Stimulated activated CD8-positive, alpha-beta memory T cell treated with anti-CD3 and anti-CD28 coated beads, Interleukin-2, amount 100 ng/mL, for 1 hour (primary cell): ENCODE measurements at places on chromosomes 2 and 18.

DNA sequence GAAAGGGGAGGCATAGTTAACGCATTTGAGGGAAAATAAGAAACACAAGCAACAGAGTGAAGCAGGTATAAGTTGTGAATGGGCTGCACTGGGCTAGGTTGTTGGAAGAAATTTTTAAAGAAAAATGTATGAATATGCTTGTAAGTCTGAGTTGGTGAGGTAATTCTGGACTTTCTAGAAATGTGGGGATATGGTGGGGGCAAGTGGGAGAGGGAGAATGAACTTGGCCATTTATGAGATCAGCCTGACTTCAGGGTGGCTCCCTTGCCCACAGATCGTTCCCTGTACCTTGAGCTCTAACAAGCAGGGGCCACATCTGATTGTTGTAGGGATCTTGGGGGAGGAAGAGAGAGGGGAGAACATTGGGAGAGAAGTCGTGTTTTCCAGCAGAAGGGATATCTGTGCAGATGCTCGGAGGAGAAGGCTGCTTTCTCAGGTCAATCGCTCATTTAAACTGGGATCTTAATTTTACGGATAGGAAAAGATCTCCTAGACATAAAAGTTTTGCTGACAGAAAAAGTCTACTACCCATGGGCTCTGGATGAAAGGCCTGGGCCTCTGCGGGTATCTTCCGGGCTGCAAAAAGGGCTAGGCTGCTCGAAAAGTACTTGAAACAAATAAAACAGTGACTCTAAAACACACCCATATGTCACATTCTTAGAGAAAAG is 42.5 kb upstream of the FZD5 start:
- DNase-seq = no peak

DNA sequence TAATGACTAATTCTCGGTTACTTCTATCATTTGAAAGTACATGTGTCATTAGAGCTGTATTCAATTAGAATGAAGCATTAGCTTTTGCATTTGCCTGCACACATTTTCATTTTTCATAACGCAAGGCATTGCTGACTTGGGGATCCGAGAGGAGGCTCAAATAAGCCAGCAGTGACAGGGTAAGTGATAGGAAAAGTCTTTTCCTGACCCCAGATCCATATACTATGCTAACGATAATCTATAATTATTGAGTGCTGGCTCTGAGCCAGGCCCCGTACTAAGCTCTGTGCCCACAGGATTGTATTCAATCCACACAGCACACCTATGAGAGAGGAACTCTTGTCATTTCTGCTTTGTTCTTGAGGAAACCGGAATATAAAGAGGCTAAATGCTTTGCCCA is 168.2 kb downstream of the VWC2L start:
- DNase-seq = no peak

DNA sequence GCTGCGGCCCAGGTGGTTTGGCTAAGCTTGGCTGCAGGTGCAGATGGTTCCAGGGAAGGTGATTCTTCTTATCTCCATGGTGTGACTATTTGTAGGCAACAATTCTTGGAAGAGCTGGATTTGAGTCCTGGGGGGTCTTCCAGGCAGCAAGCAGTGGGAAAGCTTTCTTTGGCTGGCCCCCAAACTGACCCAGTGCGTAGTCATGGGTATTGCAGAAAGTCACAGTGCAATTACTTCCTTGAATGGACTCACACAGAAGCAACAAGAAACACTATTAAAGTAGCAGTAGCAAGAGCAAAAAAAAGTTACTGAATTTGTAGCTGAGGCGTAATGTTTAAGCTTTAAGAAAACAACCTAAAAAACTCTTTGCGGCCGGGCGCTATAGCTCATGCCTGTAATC is 293.6 kb upstream of the ATP5MC3 start:
- DNase-seq = no peak

GRCh38 chr2:3301001-3301400 is 76.6 kb downstream of the EIPR1 start:
- no peak for DNase-seq

DNA sequence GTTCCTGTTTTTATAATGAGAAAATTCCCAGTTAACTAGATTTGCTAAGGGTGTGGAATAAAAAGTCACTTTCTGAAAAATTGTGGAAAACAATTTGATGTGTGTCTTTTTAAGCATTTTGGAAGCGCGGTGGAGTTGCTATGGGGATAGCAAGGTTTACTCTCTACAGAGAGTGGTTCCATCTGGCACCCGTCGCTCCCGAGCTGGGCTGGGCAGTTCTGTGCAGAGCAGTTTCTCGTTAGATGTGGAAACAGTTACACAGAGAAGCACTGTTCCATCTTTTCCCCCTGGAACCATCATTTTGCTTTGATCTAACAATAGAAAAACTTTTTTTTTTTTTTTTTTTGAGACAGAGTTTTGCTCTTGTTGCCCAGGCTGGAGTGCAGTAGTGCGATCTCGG is 17.4 kb downstream of the LDLRAD4 start:
- DNase-seq = no peak

GRCh38 chr18:6009756-6010155 is 114.4 kb upstream of the TMEM200C start:
- DNase-seq = no peak

DNA sequence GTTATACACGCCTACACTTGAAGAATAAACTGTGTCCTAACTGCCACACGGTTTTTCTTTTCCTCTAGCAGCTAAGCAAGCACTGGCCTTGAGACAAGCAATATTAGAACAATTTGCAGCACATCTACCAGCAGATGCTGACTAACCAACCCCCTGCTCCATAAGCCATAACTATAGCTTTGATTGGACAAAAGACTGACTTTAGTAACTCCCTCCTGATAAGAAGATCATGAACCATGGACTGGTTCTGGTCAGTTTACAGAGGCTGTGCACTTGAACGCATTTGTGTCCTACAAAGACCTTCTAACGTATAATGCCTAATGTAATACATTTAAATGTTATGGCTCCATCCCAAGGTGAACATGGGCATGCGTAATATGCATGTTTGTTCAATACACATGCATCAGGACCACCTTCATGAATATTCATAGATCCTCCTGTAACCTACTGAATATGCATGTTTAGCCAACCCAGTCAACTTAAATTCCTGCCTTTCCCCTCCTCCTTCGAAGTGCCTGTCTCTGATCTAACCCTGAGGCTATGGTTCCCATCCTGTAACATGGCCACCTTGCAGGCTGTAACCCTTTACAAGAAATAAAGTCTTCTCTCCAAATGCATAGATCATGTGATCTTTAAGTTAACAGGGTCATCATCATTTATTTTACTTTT is 26.5 kb downstream of the SLC4A5 start:
- DNase-seq = no peak

GRCh38 chr2:96875498-96876268 is 5.8 kb upstream of the SEMA4C start:
- DNase-seq = no peak

GRCh38 chr2:139079311-139079710 is 299.1 kb upstream of the NXPH2 start:
- no peak for DNase-seq

DNA sequence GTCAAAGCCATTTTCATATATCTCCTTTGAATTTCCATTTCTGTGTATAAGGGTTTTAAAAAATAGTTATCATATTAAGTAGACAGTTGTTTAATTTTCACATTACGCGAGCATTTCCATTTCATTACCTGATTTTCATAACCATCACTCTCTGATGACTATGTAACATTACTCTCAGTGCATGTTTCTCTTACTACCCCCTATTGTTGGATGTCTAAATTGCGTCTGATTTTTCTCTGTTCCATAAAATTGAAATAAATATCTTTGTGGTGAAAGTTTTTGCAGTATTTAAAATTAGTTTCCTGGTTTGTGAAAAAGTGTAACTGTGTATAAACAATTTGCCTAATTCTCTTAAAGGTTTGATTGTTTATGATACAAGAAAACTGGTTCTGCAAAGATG is 123.8 kb downstream of the MYO1B start:
- no peak for DNase-seq

DNA sequence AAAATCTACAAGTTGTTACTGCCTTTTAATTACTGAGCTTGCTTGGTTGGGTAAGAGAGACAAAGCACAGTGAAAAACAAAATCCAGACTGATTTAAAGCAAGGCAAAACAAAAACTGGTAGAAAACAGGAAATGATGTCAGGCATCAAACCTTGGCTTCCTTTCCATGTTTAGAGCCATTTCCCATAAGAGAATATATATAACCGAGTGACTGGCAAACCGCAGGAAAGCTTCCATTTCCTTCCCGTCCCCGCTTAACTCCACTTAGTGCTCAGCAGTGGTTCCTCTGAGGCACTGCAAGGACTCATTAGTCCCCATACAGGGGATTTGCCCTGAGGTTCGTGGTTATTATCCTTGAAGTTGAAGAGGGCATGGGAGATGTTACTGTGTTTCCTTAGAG is 446.3 kb downstream of the LPIN1 start:
- DNase-seq = no peak

GRCh38 chr2:6183226-6183625 is 491.0 kb downstream of the SOX11 start:
- DNase-seq = no peak

GRCh38 chr18:45463451-45463850 is 151.8 kb upstream of the SLC14A2 start:
- DNase-seq = no peak

- no peak for DNase-seq
Measured at GRCh38 chr2:138060301-138060635, 96.0 kb downstream of the HNMT start.

- DNase-seq = no peak
Measured at GRCh38 chr18:74742573-74743243, 145.0 kb downstream of the ZNF407 start.

GRCh38 chr2:46490521-46491141 is 11.3 kb downstream of the TMEM247 start:
- DNase-seq = no peak

DNA sequence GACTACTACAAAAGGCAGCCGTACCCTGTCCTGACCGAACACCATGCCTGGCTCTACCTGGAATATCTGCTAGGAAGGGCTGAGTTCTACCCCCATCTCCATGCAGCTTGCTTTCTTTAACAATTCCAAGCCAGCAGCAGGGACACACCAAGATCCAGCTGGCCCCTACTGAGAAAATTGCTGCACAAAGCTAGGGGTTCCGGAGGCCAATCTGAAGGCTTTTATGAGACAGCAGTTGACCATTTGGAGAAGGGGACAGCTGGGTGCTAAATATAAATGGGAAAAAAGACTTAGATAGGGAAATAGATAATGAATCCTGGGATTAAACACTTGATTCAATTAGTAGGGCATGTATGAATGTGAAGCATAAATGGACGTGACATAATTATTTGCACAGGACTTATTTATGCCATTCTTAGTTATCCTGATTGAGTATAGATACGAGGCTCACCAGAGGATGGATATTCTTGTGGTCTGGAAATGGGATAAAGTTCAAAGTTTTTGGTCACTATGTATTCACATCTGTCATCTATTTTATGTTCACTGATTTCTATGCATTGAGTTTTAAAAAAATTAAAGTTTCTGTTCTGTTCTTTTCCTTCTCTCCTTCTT is 204.0 kb downstream of the ZNF521 start:
- no peak for DNase-seq

DNA sequence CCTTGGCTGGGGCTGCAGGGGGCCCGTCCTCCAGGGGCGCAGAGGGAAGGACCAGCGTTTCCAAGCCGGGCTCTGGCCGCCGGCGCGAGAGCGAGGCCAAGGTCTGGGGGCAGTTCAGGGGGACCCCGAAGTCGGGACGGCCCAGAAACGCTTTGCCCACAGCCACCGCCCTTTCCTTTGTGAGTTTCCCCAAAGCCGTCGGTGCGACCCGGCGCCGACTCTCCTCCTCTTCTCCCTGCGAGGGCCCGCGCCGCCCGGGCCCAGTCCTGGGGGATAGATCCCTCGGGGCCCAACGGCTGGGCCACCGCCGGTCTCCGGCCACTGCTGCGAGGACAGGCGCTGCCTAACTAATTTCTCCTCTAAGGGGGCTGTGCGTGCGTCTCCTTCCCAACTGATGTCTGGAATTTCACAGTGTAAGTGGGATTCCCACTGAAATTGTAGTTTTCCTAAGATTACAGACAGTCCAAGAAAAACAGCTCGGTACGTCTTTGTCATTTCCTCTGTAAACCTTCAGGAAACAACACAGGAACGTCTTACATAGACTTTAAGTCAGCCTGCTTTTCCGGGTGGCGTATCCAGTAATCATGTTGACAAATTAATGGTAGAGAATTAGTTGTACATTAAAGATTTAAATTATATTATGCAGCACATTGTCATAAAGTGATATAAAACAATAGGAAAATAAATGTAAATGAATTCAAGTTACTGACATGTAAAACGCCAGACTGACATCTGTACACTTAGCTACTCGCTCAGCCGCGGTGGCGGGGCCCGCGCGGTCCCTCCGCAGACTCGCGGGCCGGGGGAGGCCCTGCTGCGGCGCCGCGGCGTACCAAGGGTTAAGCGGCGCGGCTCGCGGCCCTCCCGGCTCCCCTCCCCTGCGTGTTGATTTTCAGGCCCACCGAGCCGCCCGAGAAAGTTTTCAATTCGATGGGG is 139.4 kb upstream of the SIX3 start:
- DNase-seq = no peak
